ENCODE measurements at places on chromosomes 1 and 21. TPM values are rescaled to one million over a fixed set of nuclear protein-coding genes. Genes with fewer than 3 reads are reported as not detected.

SPRR1B gene
- total RNA-seq: not detected

KRTCAP2 gene
- 253 TPM for total RNA-seq

SERTAD4 gene
- not detected for total RNA-seq

FHAD1 gene
- 1.3 TPM for total RNA-seq

GBP7 gene
- total RNA-seq: not detected

GRCh38 chr1:97204468-97204867 lies 482.9 kb downstream of the PTBP2 start:
- H3K4me3 ChIP-seq: no peak overlapping the region
- no peaks in the 10 kb centered on the region for H3K4me1 ChIP-seq
- no peak for DNase-seq
- no peaks in the 10 kb centered on the region for H3K36me3 ChIP-seq
- H3K27ac ChIP-seq: no peak overlapping the region
- no peaks in the 10 kb centered on the region for H3K27me3 ChIP-seq

GRCh38 chr21:15015622-15016471 lies 49.0 kb downstream of the NRIP1 start:
- H3K4me1 ChIP-seq: no peaks in the 10 kb centered on the region
- H3K27me3 ChIP-seq: no peaks in the 10 kb centered on the region
- H3K4me3 ChIP-seq: no peak overlapping the region
- no peak overlapping the region for H3K27ac ChIP-seq

- H3K27ac ChIP-seq: no peak overlapping the region
- no peak overlapping the region for H3K4me3 ChIP-seq
- peaks cover 3% of the 10 kb centered on the region for H3K36me3 ChIP-seq
Observed at GRCh38 chr21:25564349-25564948, 42.8 kb downstream of the MRPL39 start.

DNA sequence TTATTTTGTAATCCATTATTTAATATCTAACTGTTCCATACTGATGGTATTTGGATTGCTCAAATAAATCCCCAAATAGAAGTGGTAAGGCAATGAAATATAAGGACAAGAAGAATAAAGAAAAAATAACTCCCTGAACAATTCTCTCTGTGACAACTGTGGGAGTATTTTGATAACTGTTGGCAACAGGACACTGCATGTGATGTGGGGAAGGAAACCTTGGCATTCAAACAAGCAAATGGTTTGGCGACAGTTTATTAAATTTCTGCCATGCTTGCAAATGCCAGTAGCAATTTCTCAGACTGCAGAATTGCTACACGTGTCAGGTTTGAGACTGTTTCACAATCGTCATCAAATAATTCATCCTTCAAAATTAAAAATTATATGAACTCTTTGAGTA lies 8.6 kb upstream of the MRPL39 start:
- no peak overlapping the region for H3K27ac ChIP-seq
- no peaks in the 10 kb centered on the region for H3K27me3 ChIP-seq
- H3K4me3 ChIP-seq: no peak overlapping the region
- no peaks in the 10 kb centered on the region for H3K4me1 ChIP-seq
- H3K36me3 ChIP-seq: no peaks in the 10 kb centered on the region
- no peak for DNase-seq

DNA sequence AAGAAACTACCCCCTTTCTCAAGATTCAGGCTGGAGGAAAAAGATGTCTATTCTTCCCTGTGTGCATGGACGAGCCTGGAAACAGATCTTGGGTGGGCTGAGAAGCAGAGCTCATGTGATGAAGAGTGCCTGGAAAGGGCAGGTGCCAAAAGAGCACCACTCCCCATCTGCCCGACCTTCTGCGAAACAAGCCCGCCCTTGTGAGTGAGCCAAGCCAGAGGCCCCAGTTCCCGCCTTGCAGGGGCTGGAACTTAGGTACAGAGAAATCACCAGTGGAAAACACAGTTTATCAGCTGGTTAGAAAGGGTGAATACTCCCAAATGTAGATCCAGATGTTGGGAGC lies 26.7 kb upstream of the A3GALT2 start:
- no peak for DNase-seq
- peaks cover 37% of the 10 kb centered on the region for H3K36me3 ChIP-seq
- no peak overlapping the region for H3K27ac ChIP-seq
- H3K4me3 ChIP-seq: peak overlapping the region; percentile 71

DNA sequence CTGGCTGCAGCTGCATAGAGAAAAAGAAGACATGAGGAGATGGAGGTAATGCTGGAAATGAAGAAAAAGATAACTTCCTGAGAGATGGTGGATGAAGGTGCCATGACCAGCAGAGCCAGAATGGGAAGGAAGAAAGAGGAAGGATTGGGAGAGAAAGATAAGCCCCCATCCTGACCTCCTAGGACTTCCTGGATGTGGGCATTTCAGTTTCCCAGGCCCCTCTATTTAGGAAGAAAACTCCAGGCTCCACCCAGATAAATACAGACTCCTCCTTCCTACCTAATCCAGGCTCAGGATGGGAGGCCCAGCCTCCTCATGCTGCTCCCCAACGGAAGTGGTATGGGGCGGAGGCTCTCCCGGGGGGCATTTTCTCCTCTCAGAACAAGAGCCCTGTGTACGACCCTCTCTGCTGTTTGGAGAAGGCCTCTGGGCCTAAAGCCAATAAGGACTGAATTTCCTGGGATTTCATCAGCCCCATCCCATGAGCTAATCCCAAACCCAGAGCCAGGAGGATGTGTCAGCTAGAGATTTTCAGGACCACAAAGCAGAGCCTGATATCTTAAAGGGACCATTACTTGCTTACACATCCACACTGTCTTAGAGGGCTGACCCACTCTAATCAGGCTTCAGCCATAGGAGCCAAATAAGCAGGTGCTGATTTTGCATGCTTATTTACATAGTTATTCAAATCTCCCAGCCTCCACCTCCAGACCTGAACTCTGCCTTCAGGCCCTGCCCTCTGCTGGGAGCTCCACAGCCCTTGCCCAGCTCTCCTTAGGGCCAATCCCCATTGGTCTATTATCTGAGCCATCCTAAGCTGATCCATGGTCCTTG lies 5.1 kb upstream of the ARHGEF2 start:
- no peaks in the 10 kb centered on the region for H3K27me3 ChIP-seq
- DNase-seq: no peak
- peak overlapping the region; percentile 93 for H3K27ac ChIP-seq
- no peak overlapping the region for H3K4me3 ChIP-seq
- H3K36me3 ChIP-seq: 0 out of 3 replicates have a peak, but pooled peaks cover 2% of the 10 kb centered on the region

- H3K4me3 ChIP-seq: no peak overlapping the region
- peaks cover 18% of the 10 kb centered on the region for H3K4me1 ChIP-seq
- H3K27ac ChIP-seq: no peak overlapping the region
- no peak for DNase-seq
Observed at GRCh38 chr1:211833174-211833820, 2.7 kb upstream of the LPGAT1 start.

DNA sequence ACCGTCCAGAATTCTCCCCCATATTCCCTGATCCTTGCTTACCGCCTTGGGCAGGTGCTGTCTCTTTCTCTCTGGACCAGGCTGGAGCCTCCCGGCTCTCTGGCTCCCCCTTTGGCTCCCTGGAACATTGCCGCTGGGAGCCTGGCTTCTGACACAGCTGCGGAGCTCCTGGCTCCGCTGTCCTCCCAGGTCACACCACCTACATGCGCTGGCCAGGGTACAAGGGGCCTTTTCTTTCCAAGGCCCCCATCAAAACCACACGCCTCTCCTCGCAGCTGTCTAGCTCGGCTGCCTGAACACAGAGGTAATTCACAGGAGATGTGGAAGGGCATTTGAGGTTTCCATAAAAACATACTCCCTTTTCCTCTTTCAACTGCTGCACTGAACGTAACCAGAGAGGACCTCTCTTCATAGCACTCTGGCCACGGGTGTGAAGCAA lies 7.5 kb upstream of the ZNF648 start:
- H3K27ac ChIP-seq: no peak overlapping the region
- peak; percentile 83 for DNase-seq
- H3K36me3 ChIP-seq: no peaks in the 10 kb centered on the region
- H3K4me1 ChIP-seq: no peaks in the 10 kb centered on the region
- peaks cover 15% of the 10 kb centered on the region for H3K27me3 ChIP-seq

DNA sequence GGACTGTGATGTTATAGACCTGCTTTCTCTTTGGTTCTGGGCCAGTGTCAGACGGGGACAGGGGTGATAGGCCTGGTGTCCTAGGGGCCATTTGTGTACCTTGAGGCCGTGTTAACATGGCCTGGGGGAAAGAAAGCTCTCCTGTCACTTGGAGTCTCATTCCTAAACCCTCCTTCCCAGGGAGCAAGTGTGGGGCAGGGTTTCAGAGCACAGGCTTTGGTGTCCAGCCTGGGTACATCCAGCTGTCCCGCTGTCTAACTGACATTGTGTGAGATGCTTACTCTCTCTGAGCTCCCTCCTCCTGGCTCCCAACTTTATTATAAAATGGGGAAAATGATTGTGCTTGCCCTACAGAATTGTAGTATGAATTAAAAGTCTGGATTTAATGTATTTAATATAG lies 32.6 kb upstream of the EPHA8 start:
- H3K27ac ChIP-seq: no peak overlapping the region
- no peaks in the 10 kb centered on the region for H3K4me1 ChIP-seq
- H3K36me3 ChIP-seq: peaks cover 18% of the 10 kb centered on the region
- no peak overlapping the region for H3K4me3 ChIP-seq
- no peaks in the 10 kb centered on the region for H3K27me3 ChIP-seq

DNA sequence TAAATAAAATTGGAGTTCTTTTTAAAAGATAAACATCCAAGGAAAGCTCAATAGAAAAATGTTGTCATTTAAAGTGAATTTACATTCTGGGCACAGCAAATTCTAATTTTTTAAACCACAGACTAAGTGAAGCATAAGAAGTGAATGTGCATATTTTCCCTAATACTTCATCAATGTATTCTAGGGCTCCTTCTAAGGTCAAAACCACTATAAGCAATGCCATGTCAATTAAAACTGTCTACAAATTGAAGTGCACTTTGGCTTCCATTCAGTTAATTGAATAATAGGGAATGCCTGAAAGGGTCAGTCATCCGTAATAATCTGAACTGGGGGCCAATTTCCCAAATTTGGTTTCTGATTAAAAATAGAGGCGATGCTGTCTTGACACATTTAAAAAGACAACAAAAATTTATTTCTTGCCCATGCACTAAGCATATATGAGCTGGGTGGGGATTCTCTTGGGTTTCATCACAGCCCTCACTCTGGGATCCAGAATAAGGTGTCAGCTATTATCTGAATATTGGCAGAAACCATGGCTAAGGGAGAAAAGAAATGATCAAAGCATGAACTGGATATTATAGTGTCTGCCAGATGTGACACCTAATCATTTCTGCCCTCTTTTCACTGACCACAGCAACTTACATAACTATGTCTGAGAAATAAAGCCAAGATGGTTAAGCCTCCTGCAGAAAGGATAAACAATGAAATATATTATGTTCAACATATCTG lies 660.6 kb upstream of the B3GALT2 start:
- H3K4me1 ChIP-seq: no peaks in the 10 kb centered on the region
- no peaks in the 10 kb centered on the region for H3K27me3 ChIP-seq
- DNase-seq: no peak
- H3K36me3 ChIP-seq: no peaks in the 10 kb centered on the region

DNA sequence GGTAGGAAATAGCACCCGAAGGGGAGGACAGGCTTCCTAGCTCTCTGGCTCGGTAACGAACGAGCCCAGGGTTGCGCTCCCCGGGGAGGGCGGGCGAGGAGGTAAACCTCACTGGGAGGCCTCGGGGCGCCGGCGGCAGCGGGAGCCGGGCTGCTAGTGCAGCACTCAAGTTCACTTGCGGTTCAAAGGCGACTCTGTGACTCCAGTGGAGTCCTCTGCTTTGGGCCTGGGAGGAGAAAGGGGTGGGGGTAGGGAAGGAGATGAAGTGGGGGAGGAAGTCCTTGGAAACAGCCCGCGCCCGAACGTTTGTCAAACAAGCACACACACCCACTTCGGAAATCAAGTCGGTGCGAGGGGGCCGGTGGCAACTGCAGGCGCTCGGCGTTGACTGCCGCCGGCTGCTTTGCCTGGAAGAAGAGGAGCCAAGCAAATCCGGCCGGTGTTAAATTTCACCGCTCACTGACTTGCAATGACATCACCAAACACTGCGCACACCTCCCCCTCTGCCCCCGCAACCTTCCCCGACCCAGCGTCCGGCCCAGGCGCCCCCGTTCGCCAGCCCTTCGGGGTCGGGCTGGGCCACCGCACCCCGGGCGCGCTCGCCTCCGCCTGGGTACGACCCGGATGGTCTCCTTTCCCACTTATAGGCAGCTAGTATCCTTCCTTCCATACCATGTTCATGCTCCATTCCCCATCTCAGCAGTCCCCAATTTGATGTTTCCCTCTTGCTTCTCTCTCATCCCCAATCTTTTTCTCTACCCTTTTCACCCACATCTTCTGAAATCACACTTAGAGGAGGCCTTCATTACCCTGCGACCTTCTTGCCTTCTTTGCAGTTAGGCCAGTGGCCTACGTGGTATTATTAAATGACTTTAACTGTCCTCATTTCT lies at the start of gene COL24A1:
COL24A1 (minus strand) TSS at position 207 of the 890 bp plus-strand sequence. CDS start 376 bp downstream, outside the sequence.
- H3K4me3 ChIP-seq: no peak within 1 kb of the TSS
- peaks cover 11% of the 10 kb centered on the region for H3K27me3 ChIP-seq
- H3K36me3 ChIP-seq: no peaks in the 10 kb centered on the region
- DNase-seq: peak; percentile 14
- H3K27ac ChIP-seq: no peak within 1 kb of the TSS

GRCh38 chr1:47555841-47556560 lies 118.2 kb downstream of the FOXD2 start:
- DNase-seq: no peak
- no peaks in the 10 kb centered on the region for H3K36me3 ChIP-seq
- H3K4me1 ChIP-seq: no peaks in the 10 kb centered on the region
